Mucosa of descending colon (tissue), 3 donors: ENCODE measurements at places on chromosomes 7 and 10.

DNA sequence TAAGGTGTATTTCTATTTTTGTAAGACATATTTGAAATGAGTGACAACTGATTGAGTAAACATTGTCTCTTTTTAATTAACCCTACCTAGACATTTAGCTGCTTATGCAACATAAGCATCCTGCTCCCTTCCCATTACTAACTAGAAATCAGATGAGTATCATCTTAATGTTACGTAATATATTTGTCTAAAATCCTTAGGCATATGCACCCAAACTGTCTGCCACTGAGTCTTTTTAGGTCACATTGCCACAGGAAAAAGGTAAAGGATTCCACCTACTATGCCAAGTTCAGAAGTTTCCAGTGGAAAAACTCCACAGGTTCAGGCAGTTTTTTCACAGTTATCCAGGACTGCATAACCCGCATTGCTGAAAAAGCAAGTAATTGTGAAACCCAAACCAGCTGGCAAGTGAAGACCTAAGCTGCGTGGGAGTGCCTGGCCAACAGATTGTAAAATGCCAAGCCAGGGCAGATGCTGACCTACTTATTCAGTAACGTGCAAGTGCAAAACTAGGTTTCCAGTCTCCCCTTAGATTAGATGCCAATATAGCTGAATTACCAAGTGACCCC lies 983.7 kb downstream of the GATA3 start:
- DNase-seq = no peak

- peak; percentile 82 for DNase-seq
These were observed 90.1 kb downstream of the NPSR1 start for GRCh38 chr7:34747867-34748727.

DNA sequence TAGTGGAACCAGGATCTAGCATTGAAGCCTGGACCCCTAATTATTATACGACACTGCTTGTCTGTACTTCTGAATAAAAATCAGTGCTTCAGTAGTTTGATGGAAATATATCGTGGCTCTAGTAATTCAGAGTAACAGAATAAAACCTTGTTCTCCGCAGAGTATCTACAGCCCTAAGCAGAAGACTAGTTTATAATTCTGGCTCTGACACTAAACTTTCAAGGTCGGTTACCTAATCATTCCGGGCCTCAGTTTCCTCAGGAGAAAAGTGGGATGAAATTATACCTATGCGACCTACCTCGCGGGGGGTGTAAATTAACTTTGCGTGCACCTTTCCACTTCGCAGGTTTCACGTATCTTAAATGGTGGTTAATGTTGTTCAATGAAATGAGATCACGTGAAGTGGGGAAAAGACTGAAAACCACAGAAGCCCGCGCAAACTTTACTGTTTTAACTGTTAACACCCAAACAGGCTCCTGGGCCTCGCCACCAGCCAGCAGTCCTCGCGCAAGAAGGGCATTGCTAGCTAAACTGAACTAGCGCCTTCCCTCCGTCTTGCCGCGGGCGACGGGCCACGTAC lies 615 bp downstream of the THAP5 start:
- DNase-seq = no peak

GRCh38 chr10:124053971-124054370 lies 39.4 kb downstream of the CHST15 start:
- no peak for DNase-seq

DNA sequence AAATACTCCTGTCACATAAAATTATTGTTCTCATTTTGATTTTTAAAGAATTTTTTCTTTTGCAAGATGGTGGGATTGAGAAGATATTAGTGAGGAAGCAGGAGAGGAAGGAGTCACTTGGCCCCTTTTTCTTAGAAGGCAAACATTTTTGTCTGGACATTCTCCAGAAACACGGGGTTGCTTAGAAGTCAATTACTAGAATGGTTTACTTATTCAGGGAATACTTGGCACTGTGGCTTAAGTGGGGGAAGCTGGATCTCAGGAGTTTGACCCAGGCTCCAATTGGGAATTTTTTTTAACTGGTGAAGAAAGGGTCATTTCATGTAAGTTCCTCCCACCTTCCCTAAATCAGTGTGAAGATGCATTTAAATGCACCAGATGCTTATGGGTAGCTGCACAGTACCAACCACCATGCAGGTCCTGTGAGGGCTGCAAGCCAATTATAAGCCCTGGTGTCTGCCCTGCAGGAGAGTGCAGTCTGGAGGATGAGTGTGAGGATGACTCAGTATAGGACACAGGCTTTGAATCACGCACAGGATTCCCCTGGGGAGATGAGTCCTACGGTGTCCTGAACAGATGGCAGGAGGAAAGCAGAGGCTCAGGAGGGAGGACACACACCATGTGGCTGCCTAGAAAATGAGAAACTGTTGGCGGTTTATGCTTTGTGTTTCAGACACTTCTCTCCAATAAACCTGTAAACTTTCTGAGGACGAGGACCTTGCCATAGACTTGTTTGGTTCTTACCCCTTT lies 299.1 kb downstream of the PLXNA4 start:
- DNase-seq = no peak

GRCh38 chr7:91230503-91230902 lies 33.7 kb upstream of the FZD1 start:
- DNase-seq = no peak

- DNase-seq = no peak
These were observed 132.7 kb downstream of the PRPF18 start for GRCh38 chr10:13719425-13719824.

GRCh38 chr10:30724296-30724695 lies 94.7 kb upstream of the LYZL2 start:
- DNase-seq = no peak

GRCh38 chr10:102523250-102524029 lies 19.7 kb downstream of the SUFU start:
- DNase-seq = no peak

DNA sequence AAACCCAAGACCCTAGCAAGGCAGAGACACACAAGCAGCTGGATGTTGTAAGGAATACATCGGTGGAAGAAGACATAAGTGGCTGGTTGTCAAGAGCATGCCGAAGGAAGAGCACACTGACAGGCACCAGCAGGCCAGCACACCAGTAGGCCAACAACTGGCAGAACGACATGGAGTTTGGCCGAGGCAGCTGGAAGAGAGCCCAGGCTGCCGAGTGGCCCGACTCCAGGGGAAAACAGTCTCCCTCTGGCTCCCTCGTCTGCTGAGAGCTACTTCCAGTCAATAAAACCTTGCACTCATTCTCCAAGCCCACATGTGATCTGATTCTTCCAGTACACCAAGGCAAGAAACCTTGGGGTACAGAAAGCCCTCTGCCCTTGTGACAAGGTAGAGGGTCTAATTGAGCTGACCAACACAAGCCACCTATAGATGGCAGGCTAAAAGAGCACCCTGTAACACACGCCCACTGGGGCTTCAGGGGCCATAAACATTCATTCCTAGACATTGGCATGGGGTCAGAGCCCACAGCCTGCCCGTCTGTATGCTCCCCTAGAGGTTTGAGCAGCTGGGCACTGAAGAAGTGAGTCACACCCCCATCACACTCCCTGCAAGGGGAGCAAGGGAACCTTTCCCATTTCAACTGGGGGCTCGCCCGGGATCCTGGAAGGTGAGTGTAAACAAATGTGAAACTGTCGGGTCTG lies 14.7 kb upstream of the TNS3 start:
- DNase-seq = no peak

DNA sequence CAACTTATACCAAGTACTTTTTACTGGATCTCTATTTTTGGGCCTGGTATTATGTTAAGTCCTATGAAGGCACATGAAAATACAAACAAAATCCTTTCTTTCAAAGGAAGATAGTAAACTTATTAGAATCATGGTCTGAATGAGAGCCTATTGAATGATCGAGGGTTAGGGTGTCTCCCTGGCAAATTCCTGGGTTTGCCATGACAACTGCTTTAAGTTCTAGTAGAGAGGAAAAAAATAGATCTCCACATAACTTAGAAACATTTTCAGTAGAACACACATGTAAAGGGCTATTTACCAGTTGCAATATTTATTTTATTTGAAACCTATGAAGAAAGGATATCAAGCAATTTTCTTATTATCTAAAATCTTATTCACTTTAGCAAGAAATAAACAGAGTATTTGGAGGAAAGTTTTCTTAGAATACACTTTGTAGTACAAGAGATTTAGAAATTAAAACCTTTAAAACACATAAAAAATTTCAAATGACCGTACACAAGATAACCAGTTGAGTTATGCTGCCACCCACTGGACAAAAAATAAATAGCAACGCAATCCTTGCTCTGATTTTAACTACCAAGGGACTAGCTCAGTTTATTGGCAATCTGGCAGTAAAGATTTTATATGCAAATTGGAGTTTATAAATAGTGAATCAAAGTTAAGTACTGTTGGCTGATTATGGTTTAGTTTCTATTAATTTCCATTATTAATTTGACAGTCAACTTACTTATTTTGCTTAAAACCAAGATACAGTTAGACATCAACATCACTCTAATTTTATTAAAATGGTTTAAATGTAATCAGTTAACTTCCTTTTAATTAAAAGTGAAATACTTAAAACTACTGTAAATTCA lies 33.9 kb downstream of the CACUL1 start:
- DNase-seq = peak; percentile 92

- DNase-seq = no peak
These were observed 7.0 kb downstream of the VPS37D start for GRCh38 chr7:73674468-73675124.

DNA sequence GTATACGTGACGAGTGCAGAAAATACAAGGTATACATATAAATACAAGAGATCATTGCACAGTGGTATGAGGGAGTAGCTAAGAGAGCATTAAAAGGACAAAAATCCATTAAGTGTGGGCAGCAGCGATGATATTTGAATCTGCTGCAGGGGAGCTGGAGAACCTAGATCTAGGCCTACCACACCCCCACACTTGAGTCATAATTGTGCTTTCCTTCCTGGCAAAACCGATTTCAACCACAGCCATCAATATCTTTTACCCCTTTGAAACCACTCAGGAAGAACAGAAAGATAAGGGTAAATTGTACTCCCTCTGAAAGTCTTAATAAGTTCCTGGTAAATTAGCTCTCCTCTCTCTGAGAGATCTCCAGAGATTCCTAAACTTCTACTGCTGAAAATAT lies 345.0 kb downstream of the SORCS1 start:
- no peak for DNase-seq

DNA sequence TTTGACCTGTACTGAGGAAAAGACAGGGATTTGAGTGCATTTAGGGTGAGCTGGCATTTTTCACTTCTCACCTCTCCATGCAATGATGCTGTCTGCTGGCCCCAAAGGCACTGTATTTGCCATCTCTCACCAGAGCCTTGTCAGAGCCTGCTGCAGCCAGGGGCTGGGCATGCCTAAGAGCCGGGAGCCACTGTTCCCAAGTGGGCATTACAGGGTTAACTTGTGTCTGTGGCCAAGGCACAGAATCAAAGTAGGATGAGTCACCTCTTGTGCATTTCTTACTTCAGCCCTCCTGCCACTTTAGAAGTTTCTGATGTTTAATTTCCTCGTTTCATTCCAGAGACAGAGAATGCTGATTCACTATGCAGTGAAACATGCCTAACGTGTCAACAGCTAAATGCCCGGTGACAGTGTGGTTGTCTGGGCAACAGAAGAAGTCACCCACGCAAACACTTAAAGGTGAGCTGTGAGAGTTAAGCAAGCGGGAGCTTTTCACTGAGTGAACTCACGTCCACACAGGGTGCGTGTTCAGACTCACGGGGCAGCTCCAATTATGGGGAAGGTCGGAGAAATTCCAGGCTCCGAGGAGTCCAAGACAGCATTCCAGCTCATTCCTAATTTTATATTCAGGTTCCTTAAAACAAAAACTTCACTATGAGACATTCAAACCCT lies 57.1 kb upstream of the IGFBP3 start:
- no peak for DNase-seq

DNA sequence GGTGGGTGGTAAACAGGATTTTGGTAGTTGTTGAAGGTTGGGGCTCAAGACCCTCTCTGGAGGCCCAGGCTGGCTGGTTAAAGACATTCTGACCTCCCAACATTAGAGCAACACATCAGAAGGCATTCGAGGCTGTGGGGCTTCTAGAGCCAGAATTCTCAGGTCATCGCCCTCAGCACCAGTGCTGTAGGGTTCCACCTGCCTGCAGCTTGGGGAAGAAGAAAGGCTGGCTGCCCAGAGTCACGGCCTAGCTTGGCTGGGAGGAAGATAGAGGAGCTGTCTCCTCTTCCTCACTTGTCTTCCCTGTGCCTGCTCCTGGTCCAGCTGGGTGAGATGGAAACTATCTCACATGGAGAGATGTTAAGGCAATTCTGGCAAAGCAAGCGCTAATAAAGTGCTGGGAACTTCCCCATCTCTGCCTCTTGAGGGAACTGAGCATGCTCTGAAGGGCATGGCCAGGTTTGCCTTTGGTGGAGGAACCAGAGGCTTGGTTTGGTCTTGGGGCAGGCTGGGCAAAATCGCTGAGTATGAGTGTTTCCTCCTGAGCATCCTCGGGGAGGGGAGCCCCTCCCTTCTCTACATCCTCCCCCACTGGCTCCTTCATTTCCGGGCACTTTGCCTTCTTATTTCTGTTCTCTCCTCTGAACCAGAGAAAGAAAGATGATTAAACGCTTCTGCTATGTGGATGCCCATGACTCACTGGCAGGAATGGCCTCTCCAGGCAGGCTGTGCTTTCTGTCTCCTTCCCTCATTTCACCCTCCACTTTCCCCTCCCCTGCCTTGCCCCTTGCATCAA lies 509.0 kb upstream of the PODXL start:
- no peak for DNase-seq

DNA sequence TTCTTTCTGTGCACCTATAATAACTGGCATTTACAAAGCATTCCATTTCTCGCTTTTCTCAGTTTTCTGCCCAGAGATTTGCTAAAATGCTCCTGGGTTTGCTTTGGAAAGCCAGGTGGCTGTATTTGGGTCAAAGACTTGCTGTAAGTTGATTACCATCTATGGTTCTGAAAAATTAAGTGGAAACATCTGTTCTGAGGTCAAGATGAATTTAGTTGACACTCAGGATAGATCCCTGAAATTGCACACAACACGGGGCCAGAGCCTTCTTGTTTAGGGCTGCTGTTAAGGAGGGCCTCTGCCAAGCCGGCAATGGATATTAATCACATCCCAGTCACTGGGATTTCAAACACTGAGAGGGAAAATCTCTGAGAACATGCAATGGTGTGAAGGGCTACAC lies 111.6 kb upstream of the GLI3 start:
- DNase-seq = no peak

GRCh38 chr10:6140141-6140841 lies 51.5 kb downstream of the RBM17 start:
- peak; percentile 74 for DNase-seq

GRCh38 chr10:8794860-8795259 lies 740.4 kb downstream of the GATA3 start:
- DNase-seq = no peak

GRCh38 chr7:66778201-66778600 lies 37.7 kb downstream of the RABGEF1 start:
- no peak for DNase-seq

- DNase-seq = no peak
These were observed 408.3 kb upstream of the MGMT start for GRCh38 chr10:129058664-129059155.

- DNase-seq = no peak
These were observed 91.6 kb downstream of the KMT2E start for GRCh38 chr7:105105579-105105978.

DNA sequence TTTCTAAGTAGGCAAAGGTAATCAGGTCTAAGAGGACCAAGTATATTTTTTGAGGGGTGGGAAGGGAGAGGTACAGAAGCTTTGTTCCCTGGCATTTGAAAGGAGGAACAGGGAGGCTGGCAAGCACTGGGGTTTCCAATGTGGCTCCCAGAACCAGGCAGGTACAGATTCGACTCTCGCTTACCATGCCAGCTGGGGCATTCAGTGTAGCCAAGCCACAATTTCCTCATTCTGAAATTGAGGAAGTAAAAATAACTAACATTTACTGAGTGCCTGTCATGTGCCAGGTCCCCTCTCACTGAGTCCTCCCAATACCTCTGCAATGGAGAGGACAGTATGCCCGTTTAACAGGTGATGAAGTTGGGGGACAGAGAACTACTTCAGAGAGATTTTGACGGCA lies 45.9 kb upstream of the BET1 start:
- no peak for DNase-seq
